ENCODE measurements at places on chromosomes 5 and 9.

GRCh38 chr5:81014348-81014747 lies 54.2 kb downstream of the RASGRF2 start:
- no peak for DNase-seq

DNA sequence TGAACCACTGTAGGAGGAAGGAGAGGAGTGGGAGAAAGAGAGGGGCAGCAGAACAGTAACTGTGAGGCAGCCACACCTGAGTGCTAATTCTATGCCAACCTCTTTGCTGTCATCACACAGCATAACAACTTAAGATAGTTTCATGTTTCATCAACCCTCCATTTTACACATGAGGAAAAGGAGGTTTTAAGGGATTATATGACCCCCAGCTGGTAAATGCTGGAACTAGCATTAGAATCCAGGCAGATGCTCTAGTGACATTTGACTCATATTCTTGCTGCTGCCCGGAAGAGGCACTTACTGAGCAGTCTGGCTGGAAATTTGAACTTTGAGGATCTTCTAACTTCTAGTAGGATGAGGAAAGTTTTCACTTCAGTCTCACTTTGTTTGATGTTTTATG lies 24.1 kb upstream of the VLDLR start:
- no peak for DNase-seq

DNA sequence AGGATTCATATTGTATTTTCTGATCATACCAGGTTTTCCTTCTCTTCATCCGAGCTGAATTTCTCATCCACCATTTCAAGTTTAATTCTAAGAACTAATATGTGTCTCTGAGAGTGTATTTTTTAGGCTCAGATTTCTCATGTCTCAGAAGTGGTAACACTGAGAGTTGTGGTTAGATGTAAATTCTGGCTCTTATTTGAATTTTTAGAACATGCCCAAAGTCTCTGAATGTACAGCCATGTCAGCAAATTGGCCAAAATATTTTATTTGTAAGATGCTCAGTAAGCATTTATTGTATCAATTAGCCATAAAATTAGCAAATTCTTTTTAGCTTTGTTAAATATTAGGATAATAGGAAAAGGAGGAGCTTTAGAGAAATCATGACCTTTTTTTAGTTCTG lies 16.6 kb downstream of the SV2C start:
- no peak for DNase-seq

DNA sequence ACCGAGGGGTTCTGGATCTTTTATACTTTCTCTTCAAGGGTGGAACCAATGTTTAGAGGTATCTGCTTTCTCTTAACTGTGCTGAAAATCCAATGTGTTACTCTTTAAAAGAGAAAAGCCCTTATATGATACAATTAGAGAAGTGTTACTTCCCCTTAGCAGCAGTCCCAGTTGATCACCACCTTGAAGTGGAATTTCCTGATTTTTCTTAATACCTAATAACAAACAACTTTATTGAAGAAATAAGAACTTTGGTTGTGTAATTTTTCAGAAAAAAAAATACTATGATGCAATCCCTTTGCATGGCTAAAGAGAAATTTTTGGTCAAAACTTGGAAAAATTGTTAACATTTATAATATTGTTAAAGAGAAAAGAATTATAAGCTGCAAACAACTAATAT lies 24.7 kb downstream of the SLC1A3 start:
- DNase-seq = no peak

DNA sequence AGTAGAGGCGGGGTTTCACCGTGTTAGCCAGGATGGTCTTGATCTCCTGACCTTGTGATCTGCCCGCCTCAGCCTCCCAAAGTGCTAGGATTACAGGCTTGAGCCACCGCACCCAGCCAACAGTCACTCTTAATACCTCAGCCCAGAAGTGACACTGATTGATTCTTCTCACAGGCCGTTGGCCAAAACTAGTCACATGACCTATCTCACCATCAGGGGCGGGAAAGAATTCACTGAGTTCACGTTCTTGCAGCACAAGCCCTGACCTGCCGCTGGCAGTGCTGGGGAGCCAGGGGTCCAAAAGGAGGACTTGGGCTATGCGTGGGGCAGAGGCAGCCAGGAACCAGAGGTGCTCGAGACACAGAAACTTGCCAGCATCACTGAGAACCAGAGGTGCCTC lies 55.0 kb upstream of the CPLX2 start:
- no peak for DNase-seq

- DNase-seq = no peak
Measured at GRCh38 chr5:137190031-137190430, 309.1 kb downstream of the SPOCK1 start.

Data from stimulated activated CD8-positive, alpha-beta memory T cell treated with anti-CD3 and anti-CD28 coated beads, Interleukin-15, amount 100 ng/mL, for 4 hours (primary cell).